Gastroesophageal sphincter (tissue), 4 donors: ENCODE measurements at places on chromosomes 5 and 9. TPM values are rescaled to one million over a fixed set of nuclear protein-coding genes. Genes with fewer than 3 reads are reported as not detected.
A peak's percentile ranks its signal among the peaks of the same experiment; 100 is the strongest.

- no peak for ATAC-seq
These were observed 89.7 kb upstream of the SAP30L start for GRCh38 chr5:154356020-154356655.

GRCh38 chr9:13718086-13718485 is 438.6 kb upstream of the MPDZ start:
- ATAC-seq = no peak

GRCh38 chr5:127296321-127296720 is 5.7 kb downstream of the MEGF10 start:
- ATAC-seq = no peak

Gene ANKRD34B
- total RNA-seq = not detected

Gene TAF1L
- not detected for total RNA-seq

GRCh38 chr5:95595289-95595931 is 24.5 kb upstream of the GPR150 start:
- ATAC-seq = no peak

DNA sequence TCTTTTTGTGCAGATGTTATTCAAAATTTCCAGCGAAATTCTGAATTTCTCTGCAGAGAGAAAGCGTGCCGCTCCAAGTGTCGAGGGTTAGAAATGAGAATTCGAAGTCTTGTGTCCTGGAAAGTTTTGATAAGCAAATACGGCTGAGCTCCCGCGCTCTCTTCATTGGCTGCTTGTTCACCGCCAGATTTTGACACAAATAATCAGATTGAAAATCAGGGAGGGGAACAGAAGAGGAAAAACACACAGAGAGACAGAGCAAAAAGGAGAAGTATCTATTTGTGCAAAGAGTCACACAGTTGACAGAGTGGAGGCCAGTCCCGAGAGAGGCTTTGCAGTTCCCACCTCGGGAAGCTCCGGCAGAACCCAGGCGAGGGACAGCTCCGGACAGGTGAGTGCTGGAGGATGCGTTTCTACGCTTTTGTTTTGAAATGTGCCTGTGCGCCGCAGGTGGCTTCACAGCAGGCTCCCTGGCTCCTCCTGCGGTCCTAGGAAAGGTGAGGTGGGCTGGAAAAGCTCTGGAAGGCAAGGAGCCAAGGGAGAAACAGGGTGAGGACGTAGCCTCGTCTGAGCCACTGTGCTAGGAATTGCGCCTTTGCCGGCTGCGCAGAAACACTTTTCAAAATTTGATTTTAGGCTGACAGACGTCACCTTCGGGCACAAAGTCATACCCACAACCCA is at the start of gene GFI1B:
TSS of gene GFI1B (plus strand) at position 244 of the 681 bp plus-strand sequence. CDS start 7,985 bp downstream, outside the sequence.
- ATAC-seq = no peak

DNA sequence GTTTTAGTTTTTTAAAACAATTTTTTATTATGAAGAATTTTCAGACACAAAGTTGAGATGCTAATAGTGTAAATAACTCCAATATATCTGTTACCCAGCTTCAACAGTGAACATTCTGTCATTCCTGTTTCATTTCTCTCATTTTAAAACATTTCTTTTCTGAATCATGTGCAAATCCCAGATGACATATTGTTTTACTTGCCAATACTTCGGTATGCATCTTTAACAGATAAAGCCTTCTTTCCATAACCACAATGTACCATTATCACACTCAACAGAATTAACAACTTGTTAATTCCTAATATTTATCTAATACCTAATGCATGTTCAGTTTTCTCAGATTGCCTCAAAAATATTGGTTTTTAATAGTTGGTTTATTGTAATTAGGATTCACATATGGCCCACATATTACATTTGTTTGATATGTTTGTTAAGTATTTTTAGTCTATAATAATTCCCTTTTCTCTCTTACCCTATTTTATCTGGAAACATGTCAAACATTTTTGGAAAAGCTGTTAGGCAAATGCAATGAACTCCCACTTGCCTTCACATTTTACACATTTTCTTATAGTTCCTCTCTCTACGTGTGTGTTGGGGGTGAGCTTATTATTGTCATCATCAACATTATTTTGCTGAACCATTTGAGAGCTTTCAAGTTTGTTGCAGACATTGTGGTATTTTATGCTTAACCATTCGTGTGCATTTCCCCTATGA is 58.7 kb upstream of the ANKRD55 start:
- ATAC-seq = no peak

DNA sequence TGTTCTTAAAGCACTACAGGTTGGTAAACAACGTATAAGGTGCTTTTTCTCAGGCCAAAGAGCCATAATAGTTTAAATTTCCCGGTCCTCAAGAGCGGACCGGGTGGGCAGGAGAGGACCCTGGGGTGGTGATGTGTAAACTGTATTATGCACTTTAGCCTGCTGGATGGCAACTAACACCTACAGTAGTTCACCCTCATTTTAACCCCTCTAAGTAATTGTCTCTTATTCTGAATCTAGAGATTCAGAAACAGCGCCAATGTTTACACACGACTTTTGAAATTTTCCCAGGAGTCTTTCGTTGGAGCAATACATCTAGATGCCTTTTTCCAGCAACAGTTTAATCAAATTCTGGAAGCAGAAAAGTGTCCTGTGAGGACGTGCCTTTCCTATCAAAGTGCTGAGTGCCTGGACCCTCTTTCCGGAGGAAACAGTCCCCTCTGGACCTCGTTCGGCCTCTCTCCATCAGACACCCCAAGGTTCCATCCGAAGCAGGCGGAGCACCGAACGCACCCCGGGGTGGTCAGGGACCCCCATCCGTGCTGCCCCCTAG is 676 bp upstream of the OCLN start:
- no peak for ATAC-seq

- ATAC-seq = no peak
These were observed 415.1 kb upstream of the ADAMTSL1 start for GRCh38 chr9:18058564-18059442.

Gene ARSI
- total RNA-seq = 3.1 TPM

Gene GABRA6
- not detected for total RNA-seq

- ATAC-seq = peak; percentile 94
These were observed 117.0 kb downstream of the NXNL2 start for GRCh38 chr9:88651682-88652633.
